ENCODE measurements at places on chromosomes 1 and 21.

GRCh38 chr1:26378088-26378878 lies 5.7 kb upstream of the ZNF683 start:
- DNase-seq: peak; percentile 74

DNA sequence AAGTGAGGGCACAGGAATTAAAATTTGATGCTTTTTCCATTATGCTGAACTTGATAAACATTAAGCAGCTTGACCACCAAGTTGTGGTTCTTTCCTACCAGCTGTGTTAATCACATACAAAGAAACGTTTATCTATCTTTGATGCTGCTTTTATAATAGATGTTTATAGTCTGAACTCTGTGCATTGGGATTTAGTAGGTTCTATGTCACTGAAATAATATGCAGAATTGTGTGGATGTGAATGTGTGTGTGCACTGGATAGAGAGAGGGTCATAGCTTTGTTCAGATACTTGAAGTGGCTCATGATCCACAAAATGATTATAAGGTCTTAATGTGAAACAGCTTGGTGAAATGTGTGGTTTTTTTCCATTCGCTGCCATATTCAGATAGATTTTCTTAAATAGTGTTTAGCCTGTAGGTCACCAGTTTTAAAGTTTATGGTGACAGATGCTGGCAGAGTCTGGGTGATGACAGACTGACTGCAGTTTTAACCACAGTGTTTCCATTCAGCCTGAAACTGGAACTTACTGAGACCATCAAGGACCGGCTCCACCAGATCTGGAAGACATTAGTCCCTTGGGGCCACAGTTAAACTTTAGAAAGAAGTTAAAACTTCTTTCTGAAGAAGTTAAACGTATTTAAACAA lies 10.2 kb downstream of the DDI2 start:
- DNase-seq: no peak

GRCh38 chr1:115238336-115239147 lies 99.5 kb downstream of the NGF start:
- no peak for DNase-seq

- DNase-seq: peak; percentile 33
These were observed 155.1 kb downstream of the VPS13D start for GRCh38 chr1:12384836-12385456.

DNA sequence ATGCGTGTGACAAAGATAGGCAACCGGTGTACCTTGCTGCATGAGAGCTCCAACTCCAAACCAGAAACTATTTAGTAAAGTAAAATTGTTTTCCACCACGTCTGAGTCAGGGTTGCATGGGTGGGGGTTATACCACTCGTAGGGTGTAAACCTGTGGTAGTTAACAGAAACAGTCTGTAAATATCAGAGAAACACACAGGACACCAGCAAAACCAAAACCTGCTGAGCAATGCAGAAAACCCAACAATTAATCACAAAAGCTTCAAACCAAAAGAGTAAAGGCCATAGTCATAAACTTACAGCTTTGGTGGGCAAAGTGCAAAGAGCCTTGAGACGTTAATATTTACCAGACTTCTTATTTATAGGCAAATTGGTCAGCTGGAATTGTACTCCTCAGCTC lies 282.7 kb downstream of the BACH1 start:
- DNase-seq: no peak

DNA sequence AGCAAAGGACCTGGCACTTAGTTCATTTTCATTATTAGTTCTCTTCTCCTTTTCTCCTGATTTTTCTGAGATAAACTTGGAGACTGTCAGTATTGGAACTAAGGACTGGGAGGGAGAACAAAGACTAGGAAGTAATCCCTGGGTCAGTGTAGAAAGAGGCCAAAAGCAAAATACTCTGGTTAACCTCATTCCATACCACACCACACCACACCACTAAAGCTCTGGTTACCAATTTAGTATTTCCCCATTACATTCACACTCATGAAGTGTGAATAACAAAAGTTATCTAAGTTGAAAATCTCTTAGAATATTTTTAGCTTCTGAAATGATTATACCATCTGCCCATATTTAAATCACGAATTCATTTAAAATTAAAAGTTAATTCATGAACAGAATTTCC lies 68.9 kb upstream of the DMRTA2 start:
- no peak for DNase-seq

DNA sequence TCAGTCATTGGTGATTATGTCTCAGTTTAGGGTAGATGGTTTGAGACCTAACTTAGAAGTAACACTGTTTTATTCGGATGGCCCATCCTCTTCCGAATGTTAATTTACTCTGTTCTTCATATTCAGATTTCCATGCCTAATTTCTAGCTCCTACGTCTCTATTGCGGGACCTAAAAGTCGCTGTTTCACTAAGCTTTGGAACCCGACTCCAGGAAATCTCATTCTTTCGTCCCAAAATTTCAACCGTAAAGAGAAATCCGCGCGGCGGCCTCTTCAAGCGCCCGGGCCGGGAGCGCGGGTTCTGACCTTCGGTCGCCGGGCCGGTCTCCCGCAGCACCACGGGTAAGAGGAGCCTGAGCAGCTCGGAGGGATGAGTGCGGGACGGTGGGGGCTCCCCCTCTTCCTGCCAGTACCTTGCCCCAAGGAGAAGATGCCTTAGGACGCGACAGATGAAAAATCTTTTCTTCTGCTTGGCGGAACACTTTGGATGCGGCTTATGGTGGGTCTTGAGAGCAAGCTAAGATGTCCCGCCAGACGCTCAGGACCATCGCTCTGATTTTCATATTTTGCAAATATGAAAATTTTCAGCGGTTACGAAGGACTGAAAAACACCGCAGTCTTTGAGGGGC lies 128.7 kb downstream of the PPIAL4G start:
- no peak for DNase-seq

DNA sequence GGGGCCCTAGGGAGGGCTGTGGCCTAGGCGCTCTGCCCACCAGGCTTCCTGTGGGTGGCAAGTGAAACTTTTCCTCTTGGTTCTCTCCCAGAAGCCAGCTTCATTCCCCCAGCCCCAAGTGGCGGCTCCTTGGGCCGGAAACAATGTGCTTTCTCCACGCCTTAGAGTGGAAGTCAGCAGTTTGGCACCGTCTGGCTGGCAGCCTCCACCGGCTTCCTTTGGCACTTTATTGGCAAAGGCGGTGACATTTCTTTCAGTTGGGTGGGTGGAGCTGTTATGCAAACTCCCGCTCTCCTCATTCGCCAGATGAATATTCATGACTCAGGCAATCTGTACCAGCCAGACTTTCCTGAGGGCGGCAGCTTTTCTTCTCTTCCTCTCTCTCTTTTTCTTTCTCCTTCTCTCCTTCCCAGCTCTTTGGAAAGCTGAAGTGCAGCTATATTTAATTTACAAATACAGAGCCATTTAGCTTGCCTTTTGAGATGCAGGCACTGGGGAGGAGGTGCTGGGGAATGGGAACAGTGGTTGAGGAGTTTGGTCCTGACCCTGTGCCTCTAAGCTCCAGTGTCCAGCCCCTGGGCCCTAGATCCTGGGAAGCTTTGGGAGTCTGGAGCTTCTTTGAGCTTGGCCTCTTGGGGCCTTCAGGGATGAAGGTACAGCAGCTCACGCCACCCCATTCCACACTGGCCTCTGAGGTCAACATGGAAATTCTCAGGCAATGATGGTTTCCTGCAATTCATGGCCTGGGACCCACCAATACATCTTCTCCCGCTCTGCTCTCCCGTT lies 67.8 kb upstream of the POU3F1 start:
- DNase-seq: no peak

DNA sequence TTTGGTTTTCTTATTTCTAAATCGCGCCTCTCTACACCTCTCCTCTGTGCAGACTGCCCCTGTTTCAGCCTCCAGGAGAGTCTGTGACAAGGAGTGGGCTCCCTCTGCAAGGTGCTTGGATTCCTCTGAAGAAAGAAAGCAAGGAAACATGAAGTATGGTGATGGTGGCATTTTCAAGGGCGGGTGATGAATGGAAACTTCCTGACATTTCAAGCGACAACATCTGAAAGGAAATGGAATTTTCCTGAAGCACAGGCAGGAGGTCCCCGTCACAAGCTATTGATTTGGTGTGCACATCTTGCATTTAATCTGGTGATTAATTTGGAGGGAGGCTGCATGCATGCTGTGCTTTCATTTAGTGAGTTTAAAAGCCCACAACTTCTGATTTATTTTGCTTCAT lies 164.6 kb upstream of the FGGY start:
- DNase-seq: no peak

DNA sequence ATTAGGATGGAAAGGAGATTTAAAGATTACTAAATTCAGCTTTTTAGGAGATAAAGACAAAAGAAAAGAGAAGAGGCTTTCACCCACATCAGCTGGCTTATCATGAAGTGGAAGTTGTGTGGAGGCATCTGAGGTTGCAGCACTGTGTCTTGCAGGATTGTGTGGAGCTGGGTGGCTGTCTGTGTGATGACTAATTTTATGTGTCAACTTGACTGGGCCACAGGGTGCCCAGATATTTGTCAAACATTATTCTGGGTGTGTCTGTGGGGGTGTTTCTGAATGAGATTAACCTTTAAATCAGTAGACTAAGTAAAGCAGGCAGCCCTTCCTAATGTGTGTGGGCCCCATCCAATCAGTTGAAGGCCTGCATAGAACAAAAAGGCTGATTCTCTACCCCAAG lies 3.9 kb downstream of the KCNA10 start:
- no peak for DNase-seq

GRCh38 chr1:205316161-205316566 lies 5.4 kb downstream of the NUAK2 start:
- no peak for DNase-seq

DNA sequence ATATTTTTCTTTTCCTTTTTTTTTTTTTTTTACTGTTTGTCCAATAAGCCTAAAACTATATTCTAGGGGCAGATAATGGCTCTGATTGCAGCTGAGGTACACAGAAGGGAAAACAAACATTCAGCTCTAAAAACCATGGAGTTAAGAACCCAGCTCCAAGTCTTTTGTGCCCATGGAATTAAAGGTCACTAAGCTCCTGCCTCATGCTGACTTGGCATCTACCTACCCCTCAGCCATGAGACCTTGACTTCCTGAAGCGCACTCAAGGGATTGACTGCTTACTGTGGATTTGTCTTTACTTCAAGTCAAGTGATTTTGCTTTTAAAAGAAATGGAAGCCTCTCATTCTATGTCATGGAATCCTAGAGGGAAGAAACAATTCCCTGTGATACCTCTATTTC lies 192.3 kb downstream of the AMY1C start:
- no peak for DNase-seq

- DNase-seq: no peak
These were observed 9.1 kb downstream of the RHOC start for GRCh38 chr1:112697781-112698201.

- DNase-seq: no peak
These were observed 58.0 kb downstream of the RAP1A start for GRCh38 chr1:111677604-111678003.

- DNase-seq: no peak
These were observed 72.4 kb downstream of the ZNF281 start for GRCh38 chr1:200337410-200337809.

- DNase-seq: no peak
These were observed 49.4 kb upstream of the LRRC8B start for GRCh38 chr1:89475269-89475668.

GRCh38 chr21:37458669-37459276 lies 92.2 kb downstream of the DYRK1A start:
- no peak for DNase-seq

GRCh38 chr1:48841461-48841860 lies 64.8 kb upstream of the BEND5 start:
- no peak for DNase-seq

DNA sequence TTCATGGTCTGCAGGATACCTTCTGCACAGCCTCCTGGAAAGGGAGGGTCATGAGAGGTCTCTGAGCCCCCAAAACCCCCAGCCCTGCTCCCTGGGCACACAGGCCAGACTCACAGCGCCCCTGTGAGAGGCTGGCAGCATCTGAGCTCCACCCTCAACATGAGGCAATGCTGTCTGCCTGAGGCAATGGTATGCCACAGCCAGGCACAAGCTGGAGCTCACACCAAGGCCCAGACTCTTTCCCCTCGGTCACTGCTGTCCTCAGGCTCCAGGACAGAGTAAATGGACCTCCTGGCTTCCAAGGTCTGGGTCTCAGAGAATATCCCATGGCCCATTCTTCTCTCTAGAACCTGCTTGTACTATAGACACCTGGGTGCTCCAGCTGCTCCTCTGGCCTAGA lies 17.2 kb downstream of the MEF2D start:
- no peak for DNase-seq

DNA sequence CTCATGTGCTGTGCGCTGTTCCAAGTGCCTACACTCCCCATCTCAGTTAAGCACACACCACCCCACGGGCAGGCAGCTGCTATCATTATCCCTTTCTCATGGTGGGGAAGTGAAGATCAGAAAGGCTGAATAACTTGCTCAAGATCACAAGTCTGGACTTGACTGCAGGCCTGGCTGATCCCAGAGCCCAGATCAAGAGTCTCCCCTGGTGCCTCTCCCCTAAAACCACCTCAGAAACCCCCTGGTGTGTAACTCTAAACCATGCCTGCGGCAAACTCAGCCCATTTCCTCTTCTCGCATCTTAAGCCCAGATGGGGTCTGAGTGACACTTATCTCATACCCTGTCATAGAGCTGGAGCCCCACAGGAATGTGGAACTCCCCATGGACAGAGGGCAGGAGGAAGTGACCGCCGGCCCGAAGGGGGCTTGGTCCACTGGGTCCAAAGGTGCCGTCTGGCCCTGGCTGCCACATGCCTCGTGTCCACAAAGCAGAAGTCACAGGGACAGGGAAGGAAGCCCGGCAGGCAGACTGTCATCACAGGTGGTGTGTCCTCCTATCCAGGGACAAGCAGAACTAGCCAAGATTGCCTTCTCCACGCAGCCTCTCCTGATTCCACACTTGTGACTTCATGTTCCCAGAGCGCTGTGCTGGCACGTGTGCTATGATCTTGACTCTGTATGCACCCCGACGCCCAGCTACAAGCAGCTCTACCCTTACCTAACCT lies 92.1 kb downstream of the SYF2 start:
- DNase-seq: no peak

- no peak for DNase-seq
These were observed 84.5 kb upstream of the ST6GALNAC5 start for GRCh38 chr1:76782809-76783208.

Data from stimulated activated CD4-positive, alpha-beta T cell treated with anti-CD3 and anti-CD28 coated beads, Interleukin-4, amount 100 ng/mL, for 24 hours (primary cell).